Activated naive CD4-positive, alpha-beta T cell (primary cell): ENCODE measurements at places on chromosomes 1 and 21.

GRCh38 chr1:115182012-115182715 is 92.9 kb upstream of the TSPAN2 start:
- DNase-seq = no peak

DNA sequence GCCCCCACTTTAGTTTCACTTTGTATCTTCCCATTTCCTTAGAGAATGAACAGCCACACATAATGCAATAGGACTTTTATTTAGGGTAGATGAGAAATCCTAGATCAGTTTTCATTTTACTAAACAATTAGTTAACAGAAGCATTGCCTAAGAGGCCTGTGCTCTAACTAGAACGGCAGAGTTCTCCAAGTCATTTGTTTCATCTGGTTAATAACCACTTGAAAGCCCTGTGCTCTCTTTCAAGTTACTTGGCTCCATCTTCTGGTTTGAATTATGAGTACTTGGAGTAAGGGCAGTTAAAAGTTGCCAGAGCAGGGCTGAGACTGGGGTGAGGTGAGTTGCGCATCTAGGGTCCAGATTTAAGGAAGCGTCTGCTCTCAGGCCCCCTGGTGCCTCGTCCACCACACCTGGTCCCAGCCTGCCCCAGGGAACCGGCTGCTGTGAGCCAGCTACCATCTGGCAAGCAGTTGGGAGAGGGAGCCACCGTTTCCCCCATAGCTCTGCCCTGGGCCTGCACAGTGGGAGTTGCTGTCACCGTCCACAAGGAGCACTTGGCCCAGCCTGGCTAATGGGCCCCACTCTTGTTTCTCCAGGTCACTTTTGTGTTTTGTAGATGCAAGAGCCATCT is 18.1 kb upstream of the SLC44A3 start:
- no peak for DNase-seq

GRCh38 chr1:169892927-169893644 is 610 bp downstream of the SCYL3 start:
- DNase-seq = no peak

DNA sequence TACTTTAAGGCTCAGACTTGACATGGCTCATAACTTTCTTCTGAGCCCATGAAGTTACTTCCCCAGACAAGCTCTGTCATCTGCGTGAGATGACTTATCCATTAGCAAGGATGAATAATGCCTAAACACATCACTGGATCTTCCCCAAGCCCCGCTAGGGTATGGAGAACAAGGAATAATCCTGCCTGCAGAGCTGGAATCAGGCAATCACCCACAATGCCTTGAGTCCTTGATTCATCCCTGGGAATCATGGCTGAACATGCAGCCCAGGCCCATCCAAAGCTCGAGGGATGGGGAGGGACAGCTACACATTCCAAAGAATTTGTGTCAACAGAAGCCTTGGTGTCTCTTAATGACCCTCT is 131.7 kb downstream of the PSMG1 start:
- no peak for DNase-seq

DNA sequence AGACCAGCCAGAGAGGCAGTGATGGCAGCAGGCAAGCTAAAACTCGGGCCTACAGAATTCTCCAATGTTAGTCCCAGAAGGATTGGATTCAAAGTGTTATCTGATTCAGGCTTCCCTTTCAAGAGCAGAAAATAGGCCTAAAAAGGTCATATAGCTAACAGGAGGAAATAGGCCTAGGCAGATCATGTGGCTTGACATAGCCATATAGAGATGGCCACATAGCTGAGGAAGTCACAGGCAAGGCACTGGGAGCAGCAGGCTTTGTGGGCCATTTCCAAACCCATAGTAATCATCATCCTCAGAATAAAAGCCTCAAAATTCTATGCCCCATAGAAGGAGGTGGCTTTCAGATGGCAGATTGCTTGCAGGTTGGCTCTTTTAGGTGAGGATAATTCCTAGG is 29.0 kb upstream of the LMO4 start:
- no peak for DNase-seq

- DNase-seq = no peak
Measured at GRCh38 chr21:36059823-36060158, 535 bp downstream of the SETD4 start.

DNA sequence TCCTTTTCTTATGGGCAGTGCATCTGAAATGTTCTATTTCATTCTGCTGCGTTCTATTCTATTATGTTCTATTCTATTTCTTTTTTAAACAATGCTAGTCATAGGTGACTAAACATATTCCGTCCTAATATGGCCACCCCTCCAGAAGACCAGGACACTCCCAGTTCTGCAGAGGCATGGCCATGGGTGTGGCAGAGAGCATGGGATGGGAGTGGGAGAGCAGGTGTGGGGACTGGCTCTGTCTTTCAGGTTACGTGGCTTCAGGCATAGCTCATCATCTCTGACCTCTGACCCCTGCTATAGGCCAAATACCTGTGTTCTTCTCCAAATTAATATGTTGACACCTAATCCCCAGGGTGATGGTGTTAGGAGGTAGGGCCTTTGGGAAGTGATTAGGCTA is 33.4 kb upstream of the TLR5 start:
- DNase-seq = no peak

DNA sequence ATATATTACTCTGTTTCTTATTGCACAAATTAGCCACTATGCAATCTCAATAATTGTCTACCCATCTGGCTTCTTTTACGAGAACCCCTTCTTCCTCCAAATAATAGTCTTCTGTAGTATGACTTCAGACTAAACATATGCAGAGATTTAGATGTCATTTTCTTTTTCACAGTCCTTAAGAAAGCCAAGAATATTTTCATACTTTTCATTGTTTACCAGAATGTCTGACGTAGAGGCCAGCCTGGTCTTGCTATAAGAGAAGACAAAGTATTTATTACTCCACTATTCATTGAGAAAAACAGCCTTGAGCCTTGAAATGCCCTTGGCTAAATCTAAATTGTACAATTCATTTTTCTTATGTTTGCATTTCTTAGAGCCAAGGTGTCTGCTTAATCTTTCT is 714.9 kb upstream of the CXADR start:
- no peak for DNase-seq

DNA sequence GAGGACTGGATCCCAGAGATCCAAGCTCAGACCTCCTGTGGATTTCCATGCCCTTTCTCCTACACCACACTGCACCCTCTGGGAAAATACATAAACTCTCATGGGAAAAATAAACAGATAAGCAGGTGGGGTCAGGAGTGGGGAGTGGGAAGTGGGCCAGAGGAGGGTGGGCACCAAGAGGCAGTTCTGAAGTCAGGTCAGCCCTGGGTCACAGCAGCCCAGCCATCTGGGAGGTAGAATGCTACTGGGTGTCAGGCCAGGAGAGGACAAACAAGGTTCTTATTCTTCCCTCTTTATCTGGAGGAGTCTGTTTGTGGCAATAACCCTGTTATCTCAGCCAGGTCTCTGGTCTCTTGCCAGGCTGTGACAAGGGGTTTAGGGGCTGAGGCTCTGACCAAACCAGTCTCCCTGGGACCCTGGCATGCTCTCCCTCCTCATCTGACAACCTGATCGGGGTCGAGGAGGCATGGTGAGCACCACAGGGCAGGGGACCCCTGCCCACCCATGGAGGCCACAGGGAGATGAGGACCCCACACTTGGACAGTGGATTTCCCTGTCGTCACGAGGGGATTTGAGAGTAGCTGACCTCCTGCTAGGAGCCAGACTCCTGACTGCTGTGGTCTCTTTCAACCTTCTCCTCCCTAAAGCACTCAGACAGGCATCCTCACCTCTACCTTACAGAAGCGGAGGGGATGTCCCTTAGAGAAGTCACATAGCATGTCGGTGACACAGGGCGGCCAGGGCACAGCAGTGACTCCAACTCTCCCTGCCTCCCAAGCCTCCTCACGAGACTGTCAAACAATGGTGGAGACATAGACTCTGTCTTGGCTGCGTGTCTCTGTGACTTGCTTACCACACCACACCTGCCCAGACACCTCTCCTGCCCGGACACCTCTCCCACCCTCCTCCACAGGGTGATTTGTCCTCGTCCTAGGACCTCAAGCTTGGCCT is 51.3 kb upstream of the IFFO2 start:
- no peak for DNase-seq

DNA sequence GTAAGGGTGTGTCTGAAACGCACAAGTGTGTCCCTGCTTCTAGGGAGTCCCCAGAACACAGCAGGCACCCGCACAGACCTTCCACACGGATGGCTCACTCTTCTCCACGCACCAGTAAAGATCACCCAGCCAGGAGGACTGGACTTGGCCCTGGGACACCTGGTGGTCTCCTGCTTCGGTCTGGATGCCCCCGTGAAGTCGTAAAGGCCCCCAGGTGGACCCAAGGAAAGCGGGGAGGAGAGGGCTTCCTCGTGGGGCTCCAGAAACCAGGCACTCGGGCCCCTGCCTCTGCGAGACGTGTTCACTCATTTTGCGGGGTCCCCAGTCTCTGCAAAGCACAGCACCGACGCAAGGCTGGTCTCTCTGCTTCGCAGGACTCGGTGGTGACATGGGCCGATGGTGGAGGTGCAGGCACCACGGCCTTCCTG is 20.2 kb upstream of the COL6A2 start:
- no peak for DNase-seq

DNA sequence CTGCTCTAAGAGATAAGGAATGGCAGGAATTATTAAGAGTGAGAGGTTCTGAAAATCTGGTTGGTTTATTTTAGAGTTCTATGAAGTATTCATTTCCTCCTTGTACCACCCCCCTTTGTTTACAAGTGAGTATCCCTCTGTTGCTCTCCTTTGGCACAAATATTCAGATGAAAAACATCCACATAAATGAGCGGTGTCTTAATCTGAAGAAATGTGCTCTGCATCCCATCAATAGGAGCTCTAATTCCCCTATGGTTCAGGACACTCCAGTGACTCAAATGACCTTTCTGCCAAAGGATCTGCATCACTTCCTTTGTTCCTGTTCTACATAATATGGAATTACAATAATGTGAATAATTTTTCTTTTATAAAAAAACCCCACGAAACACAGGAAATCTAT is 16.6 kb downstream of the DDAH1 start:
- DNase-seq = no peak

GRCh38 chr1:66562561-66562960 is 28.6 kb downstream of the SGIP1 start:
- no peak for DNase-seq

GRCh38 chr1:35539073-35539823 is 18.0 kb downstream of the KIAA0319L start:
- DNase-seq = no peak

- no peak for DNase-seq
Measured at GRCh38 chr1:57167997-57168396, 202.2 kb upstream of the C8B start.

- DNase-seq = no peak
Measured at GRCh38 chr1:41414296-41414695, 53.1 kb downstream of the FOXO6 start.

DNA sequence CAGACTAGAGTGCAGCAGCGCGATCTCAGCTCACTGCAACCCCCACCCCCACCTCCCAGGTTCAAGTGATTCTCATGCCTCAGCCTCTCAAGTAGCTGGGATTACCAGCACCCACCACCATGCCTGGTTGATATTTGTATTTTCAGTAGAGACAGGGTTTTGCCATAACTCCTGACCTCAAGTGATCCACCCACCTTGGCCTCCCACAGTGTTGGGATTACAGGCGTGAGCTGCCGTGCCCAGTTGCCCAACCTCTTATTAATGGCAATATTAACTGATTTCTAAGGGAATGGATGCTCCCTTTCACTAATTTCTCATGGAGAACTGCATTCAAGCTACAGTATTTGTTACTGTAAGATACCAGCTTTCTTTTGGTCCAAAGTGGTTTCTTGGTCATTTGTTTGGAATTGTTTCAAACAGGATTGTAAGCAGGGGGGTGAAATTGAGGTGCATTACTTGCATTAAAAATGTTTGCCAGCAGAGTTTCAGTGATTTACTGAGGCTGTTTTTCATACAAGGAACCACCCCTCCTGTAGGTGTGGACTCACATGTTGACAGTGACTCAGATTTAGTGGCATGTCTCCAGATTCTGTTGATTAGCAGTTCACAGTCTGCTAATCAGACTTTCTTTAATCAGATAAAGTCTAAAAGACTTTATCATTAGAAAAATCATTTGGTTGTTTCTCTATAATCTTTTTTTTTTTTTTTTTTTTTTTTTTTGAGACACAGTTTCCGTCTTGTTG is 3.9 kb upstream of the TGFBR3 start:
- DNase-seq = no peak

DNA sequence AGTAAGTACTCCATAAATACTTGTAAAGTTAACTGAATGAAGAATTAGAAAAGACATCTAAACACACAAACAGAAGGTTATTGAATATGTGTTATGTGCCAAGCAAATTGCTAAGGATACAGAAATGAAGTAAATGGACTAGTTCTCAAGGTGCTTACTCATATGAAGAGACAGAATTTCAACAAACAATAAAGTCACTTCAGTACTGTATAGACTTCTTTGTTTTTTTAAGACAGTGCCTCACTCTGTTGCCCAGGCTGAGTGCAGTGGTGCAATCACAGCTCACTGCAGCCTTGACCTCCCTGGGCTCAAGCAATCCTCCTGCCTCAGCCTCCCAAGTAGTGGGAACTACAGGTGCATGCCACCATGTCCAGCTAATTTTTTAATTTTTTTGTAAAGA is 57.3 kb downstream of the SERBP1 start:
- DNase-seq = no peak

DNA sequence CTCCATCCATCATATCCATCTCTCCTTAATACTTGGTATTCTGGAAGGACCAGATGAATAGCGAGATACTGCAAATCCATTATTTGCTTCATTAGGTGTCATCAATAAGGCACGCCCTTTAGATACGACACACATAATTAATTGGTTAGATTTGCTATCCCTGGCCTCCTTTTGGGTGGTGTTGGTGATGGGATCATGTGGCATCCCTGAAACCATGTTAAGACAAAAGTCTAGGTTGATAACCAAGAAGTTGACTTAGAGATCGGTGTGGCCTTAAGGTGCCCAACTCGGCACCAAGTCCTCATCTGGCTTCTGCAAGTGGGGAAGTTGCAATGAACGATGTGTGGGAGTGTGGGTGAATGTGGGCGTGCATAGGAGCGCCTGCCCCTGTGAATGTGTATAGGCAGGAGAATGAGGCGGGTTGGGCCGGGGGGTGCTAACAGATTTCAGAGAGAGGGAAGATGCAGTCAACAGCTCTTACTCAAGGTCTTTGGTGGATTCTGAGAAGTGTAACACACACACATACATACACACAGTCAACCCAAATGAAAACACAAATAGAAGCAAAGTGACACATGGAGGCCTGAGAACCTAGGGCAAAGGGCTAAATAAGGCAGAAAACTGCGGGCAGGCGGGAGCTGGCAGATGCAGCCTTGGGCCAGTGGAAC is 415.7 kb upstream of the ESRRG start:
- DNase-seq = no peak

DNA sequence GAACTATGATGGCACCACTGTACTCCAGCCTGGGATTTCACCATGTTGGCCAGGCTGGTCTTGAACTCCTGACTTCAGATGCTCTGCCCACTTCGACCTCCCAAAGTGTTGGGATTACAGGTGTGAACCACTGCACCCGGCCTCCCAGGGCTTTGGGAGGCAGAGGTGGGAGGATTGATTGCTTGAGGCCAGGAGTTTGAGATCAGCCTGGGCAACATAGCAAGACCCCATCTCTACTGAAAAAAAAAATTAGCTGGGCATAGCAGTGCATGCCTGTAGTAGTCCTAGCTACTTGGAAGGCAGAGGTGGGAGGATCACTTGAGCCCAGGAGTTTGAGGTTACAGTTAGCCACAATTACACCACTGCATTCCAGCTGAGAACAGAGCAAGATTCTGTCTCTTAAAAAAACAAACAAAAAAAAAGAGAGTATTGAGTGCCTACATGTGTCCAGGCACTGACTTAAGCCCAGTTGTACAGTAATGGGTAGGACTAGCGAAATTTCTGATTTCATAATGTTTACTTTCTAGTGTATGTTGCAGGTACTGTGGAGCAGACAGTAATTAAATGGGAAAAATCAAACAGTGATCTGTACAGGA is 4.2 kb downstream of the MANEAL start:
- DNase-seq = no peak
